ENCODE measurements at places on chromosomes 6 and 20.

DNA sequence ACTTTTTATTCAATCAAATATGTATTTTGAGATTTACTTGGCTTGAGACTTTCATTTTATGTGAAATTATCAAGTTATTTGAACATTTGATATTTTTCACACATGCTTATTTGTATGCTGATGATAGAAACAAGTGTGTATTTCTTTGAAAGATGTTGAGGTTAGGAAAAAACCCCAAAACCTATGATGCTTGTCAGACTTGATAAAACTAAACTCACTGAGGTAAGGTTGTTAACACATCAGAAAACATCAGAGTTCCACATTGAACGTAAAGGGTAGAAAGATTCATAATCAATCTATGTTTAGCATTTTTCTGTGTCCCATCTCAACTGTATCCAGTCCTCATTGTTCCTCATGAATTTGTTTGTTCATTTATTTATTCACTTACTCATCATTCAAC, 12.2 kb downstream of the SF3B5 start:
- no peak for DNase-seq

- DNase-seq = no peak
Measured at GRCh38 chr6:2938004-2938631, 33.2 kb downstream of the SERPINB6 start.

DNA sequence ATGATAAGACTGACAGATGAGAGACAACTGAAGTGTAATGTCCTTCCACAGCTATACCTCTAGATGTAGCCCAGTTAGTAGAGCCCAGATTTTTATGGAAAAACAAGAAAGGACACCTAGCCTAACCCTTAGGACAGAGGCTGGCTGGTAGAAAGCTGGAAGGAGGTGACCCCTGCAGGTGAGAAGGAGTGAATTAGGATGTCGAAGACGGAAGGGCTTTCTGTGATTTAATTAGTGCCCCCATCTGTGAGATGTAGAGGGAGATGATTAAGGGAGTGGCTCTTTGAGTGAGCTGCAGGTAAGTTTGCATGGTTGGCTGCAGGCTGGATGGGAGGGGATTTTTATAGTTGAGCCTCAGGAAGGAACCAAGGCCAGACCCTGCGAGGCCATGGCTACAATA, 82.8 kb downstream of the GFRA4 start:
- no peak for DNase-seq

DNA sequence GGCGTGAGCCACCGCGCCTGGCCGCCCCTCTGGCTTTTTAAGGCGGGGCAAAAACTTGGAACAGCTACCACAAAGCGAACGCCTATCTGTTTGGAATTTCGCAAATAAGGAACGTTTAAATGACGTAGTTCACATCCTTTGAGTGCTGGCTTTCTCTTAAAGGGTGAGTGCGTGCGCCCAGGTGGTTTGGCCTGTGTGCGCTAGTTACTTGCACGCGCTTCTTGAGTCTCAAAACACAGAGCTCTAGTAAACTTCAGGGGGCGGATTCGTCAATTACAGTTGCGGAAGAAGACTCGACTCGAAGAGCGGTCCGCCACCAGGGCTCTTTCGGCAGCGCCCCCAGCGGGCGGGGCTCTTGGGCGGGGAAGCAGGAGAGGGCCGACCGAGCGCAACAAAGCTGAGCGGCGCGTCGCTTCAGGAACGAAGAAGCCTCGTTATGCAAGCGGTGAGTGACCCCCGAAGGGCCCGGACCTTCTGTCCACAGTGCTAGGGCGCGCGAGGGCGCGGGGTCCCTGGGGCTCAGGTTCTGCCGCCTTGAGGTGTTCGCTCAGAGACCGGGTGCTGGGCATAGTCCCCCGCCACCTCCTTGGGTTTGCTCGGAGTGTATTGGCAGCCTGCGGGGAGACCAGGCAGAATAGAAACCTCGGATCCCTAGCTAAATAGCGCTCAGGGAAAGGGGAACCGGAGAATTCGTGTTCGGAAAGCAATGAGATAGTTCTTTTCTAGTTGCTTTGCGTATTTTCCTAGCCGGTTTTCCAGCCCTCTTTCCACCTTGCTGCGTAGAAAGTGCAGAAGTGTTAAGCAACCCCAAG, at the start of gene SYCP2L:
TSS of gene SYCP2L (plus strand) at position 362 of the 812 bp plus-strand sequence. CDS start at position 437, 75 bp downstream.
- DNase-seq = peak; percentile 8

- DNase-seq = no peak
Measured at GRCh38 chr6:24323632-24324337, 34.1 kb downstream of the DCDC2 start.

GRCh38 chr6:170437719-170438401, 115.2 kb downstream of the PSMB1 start:
- DNase-seq = no peak

DNA sequence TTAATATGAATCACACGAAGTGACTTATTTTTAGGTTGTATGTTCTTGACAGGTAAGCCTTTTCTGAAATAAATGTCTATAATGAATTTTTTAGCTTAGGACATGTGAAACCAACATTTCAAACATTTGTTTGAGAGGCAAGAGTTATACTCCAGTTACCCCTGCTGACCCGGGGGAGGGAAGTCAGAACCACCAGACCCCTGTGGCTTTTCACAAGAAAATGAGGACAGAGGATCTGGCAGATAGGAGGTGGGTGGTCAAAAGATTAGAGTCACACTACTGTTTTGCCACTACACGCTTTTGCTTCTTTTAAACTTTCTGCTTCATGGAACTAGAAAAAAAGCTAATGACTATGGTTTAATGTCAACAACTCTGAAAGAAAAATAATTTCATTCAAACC, 27.5 kb upstream of the ADGRF4 start:
- no peak for DNase-seq

DNA sequence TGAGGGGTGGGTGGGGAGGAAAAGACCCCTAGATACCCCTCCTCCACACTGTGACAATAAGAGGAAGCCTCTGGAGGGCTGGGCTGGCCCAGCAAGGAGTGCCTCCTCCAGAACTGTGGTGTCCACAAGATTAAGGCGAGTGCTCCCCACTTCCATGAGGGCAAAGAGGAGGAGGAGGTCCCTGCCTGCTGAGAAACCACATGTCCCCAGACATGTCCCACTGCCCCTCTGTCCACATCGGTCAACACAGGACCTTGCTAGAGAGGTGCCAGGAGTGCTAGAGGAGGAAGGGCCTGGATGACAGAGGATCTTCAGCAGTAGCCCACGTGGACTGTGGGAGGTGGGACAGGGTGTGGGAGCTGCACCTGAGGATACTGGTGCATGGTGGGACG, 3.1 kb downstream of the RAET1G start:
- DNase-seq = no peak

GRCh38 chr6:56820060-56820459, 134.8 kb upstream of the BEND6 start:
- DNase-seq = no peak

DNA sequence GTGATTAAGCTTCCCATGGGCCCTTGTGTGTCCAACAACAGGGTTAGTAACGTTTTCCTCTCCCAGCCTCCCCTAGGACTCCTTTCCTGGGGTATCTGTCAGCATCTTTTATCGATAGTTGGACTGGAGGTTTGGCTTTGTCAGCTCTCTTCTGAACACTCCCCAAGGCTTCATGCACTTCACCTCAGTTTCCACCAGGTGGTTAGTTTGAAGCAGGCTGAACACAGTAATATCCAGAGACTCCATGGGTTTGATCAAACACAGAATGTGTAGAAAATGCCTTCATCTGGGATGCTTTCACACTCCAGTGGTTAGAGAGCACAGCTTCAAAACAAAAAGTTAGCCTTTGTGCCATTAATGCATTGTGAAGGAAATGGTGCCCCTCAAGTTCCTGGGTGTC, 139.1 kb downstream of the SLC24A3 start:
- no peak for DNase-seq

DNA sequence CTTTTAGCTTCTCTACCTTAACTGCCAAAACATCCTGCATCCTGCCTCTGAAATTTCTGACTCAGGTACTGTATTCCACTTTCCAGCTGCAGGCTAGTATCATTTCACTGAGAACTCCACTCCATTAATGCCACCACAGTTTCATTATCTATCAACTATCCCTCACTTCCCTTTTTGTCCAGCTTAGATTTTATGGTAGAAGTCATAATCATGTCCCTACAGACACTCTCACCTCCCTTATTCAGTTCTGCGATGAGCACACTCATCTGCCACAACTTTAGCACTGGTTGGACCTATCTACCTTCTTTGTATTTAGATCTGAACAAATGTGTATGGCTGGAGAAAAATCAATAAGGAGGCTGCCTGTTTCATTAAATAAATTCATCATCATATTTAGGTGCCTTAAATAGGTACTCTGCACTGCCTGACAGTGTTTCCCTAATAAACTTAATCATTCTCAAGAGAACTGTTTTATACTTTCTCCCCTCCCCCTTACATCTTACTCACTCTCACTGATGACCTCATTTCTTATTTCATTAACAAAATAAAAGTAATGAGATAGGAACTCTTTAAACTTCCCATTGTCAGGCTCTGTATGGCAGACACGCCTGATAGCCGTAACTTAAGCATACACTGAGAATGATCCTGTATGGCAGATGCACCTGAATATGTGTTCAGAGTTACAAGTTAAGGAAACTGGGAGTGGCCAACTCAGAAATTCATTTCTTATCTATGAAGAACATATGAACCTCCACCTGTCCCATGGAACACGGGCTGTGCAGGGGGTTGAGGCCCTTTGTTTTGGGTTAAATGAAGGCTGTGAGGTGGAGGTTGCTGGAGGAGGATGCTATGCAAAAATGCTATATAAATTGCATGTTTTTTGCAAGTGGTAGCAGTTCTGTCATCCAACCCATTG, 95.3 kb upstream of the MAN1A1 start:
- DNase-seq = no peak

GRCh38 chr6:33243476-33243875, 28.2 kb downstream of the VPS52 start:
- no peak for DNase-seq

DNA sequence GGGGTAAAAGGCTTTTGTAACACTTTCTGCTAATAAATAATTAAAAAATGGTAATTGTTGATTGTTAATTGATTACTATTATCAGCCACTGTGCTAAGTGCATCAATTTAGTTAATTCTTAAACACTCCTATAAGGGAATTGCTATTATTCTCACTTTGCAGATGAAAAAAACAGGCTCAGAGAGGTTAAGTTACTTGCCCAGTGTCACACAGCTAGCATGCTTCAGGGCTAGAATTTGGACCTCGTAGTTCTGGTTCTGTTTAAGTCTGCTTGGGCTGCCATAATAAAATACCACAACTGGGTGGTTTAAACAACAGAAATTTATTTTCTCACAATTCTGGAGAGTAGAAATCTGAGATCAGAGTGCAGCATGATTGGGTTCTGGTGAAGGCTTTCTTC, 164.8 kb upstream of the TBX18 start:
- no peak for DNase-seq

GRCh38 chr6:142648036-142648451, 296.9 kb downstream of the HIVEP2 start:
- no peak for DNase-seq

DNA sequence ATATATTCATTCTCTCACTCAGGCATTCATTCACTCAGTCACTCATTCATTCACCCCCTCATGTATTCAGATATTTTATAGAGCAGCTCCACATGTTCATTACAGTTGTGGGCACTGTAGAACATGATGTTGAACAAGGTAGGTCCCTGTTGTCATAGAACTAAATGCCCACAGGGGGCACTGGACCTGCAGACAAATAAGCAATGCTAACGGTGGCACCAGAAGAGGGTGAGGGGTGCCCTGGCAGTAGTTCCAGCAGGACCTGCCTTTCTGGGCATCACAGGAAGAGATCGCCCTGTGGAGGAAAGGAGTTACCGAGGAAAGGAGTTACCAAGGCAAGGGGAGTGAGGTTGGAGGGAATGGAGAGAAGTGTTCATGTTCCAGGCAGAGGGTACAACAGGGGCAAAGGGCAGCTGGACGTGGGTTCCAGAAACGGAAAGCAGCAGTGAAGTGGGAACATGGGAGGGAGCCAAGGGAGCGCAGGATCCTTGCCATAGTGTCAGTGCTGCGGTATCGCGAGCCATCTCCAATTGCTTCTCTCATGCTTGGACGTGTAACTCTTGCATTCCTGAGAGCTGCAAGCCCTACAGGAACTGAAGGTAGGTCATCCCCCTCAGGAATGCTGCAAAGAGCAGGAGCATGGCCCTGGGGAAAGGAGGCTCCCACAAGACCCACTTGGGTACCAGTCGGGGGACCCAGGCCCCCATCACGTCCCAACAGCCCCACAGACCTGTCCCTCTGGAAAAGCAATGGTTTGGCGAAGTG, 128.2 kb downstream of the EDN3 start:
- DNase-seq = no peak

DNA sequence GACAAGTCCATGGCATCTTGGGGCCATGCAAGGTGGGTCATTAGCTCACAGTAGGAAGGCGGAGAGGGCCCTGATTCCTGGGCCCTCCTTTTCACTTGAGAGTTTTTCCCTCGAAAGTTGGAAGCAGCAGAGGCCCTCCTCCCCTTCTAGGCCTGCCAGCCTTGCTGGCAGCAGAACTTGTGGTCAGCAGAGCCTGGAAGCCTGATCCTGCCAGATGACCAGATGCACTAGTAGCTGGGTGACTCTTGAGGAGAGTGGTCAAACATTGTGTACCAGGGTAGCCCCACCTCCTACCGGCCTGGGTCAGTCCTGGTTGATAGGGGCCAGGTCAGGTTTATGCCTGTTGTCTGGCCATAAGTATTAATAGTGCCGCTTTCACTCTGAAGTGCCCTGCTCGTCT, 3.8 kb upstream of the HMGA1 start:
- no peak for DNase-seq

- no peak for DNase-seq
Measured at GRCh38 chr6:53378208-53378607, 29.5 kb upstream of the ELOVL5 start.

DNA sequence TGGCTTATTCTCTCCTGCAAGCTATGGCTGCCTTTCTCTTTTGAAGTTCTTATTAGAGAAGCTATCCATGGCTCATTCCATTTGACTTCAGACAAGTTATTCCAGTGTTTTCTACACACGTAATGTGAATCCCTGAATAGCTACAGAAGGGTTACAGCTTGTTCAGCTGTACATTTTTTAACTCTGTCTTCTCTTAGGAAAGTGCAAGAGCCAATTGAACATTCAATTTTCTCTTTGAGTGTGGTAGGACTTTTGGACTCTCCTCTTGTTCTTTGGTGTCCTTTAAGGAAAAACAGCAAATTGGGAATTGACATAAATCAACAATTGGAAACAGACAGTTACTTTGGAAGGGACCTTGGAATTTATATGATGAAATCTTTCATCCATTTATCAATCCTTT, 125.8 kb downstream of the EPM2A start:
- DNase-seq = no peak

DNA sequence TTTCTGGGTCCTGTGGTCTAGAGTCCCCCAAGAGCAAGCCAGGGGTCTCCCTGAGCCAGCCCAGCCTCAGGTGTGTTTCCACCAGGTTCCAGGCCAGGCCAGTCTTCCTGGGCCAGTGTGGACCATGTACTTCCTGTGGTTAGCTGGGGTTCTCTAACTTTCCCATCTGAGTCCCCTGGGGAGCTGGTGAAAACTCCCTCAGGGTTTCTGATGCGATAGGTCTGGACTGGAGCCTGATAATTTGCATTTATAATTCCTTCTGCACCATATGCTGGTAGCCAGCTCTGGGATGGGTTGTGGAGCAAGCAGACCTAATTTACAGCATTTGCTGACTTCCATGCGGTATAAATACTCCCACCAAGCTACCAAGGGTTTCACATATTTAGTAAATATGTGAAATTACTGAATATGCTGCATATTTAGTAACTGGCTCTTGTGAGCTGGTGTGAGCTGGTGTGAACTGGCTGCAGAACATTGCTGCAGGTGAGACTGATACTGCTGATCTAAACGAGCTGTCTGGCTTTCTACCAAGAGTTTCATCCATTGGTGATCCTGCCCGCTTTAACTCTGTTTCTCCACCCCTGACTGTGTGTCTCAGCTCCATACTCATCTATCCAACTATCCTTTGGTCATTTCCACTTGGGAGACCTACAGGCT, 62.6 kb downstream of the RIN2 start:
- no peak for DNase-seq

- no peak for DNase-seq
Measured at GRCh38 chr6:78867020-78867369, 356 bp upstream of the IRAK1BP1 start.
